ENCODE measurements at places on chromosomes 6 and 20. TPM values are rescaled to one million over a fixed set of nuclear protein-coding genes. Genes with fewer than 3 reads are reported as not detected.

DNA sequence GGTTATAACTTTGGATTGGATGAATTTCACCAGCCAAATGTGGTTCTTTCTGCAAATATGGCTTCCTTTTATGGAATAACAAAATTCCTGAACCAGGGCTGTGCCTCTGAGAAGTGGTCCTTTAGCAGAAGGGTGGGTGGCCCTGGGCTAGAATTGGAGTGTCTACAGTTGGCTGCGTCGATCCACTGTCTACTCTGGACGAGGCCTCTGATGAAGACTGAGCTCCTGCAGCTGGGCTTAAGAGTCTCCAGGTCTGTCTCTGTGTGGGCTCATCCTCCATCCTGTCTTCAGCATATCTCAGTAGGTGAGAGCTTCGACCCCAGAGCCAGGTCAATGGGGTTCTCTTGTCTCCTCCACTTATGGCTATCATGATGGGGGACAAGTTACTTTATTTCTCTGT is 166.3 kb upstream of the PMEPA1 start:
- no peak overlapping the region for H3K4me3 ChIP-seq
- peaks cover 29% of the 10 kb centered on the region for H3K27me3 ChIP-seq
- H3K4me1 ChIP-seq = peaks cover 3% of the 10 kb centered on the region
- no peak overlapping the region for H3K27ac ChIP-seq
- no peak for DNase-seq
- no peaks in the 10 kb centered on the region for H3K36me3 ChIP-seq

Gene EIF6
- total RNA-seq = 232 TPM

GRCh38 chr6:11727346-11727997 is 51.1 kb downstream of the ADTRP start:
- H3K36me3 ChIP-seq = no peaks in the 10 kb centered on the region
- no peaks in the 10 kb centered on the region for H3K4me1 ChIP-seq
- DNase-seq = no peak
- no peaks in the 10 kb centered on the region for H3K27me3 ChIP-seq

GRCh38 chr6:56794421-56794820 is 151.7 kb upstream of the DST start:
- no peaks in the 10 kb centered on the region for H3K27me3 ChIP-seq
- no peaks in the 10 kb centered on the region for H3K36me3 ChIP-seq
- no peak overlapping the region for H3K4me3 ChIP-seq
- peaks cover 24% of the 10 kb centered on the region for H3K4me1 ChIP-seq
- no peak for DNase-seq

GRCh38 chr6:72783035-72783434 is 161.2 kb downstream of the KCNQ5 start:
- no peaks in the 10 kb centered on the region for H3K27me3 ChIP-seq
- H3K4me3 ChIP-seq = no peak overlapping the region
- DNase-seq = no peak
- H3K36me3 ChIP-seq = no peaks in the 10 kb centered on the region
- H3K4me1 ChIP-seq = peaks cover 31% of the 10 kb centered on the region
- H3K27ac ChIP-seq = no peak overlapping the region

GRCh38 chr6:146106532-146106931 is 77.7 kb downstream of the GRM1 start:
- no peaks in the 10 kb centered on the region for H3K27me3 ChIP-seq
- no peak overlapping the region for H3K27ac ChIP-seq
- H3K4me3 ChIP-seq = no peak overlapping the region
- no peak for DNase-seq
- no peaks in the 10 kb centered on the region for H3K36me3 ChIP-seq
- no peaks in the 10 kb centered on the region for H3K4me1 ChIP-seq

GRCh38 chr6:141484711-141485110 is 648.0 kb upstream of the GJE1 start:
- H3K36me3 ChIP-seq = no peaks in the 10 kb centered on the region
- no peak overlapping the region for H3K4me3 ChIP-seq
- H3K4me1 ChIP-seq = peaks cover 15% of the 10 kb centered on the region
- no peak overlapping the region for H3K27ac ChIP-seq
- no peak for DNase-seq
- H3K27me3 ChIP-seq = no peaks in the 10 kb centered on the region

GRCh38 chr20:25081065-25081729 is 744 bp downstream of the VSX1 start:
- H3K36me3 ChIP-seq = no peaks in the 10 kb centered on the region
- H3K27ac ChIP-seq = no peak overlapping the region
- H3K27me3 ChIP-seq = peaks cover 92% of the 10 kb centered on the region
- no peak for DNase-seq

Gene EPB41L1
- 35.0 TPM for total RNA-seq
